ENCODE measurements at places on chromosomes 11 and 22.

- no peak for DNase-seq
These were observed 586.4 kb downstream of the BRD1 start for GRCh38 chr22:49241174-49241851.

GRCh38 chr11:61507962-61508861, at the start of gene LRRC10B:
LRRC10B (plus strand) TSS chr11:61508749; CDS start chr11:61508999, 250 bp downstream.
- no peak for DNase-seq

GRCh38 chr22:43948836-43949406, 6.3 kb upstream of the SAMM50 start:
- no peak for DNase-seq

DNA sequence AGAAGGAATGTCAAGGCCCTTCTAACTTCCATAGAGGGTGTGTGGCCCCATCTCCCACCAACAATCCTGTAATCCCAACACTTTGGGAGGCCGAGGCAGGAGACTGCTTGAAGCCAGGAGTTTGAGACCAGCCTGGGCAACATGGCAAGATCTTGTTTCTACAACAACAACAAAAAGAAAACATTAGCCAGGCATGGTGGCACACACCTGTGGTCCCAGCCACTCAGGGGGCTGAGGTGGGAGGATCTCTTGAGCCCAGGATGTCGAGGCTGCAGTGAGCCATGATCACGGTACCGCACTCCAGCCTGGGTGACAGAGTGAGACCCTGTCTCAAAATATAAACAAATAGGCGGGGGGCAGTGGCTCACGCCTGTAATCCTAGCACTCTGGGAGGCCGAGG, 16.9 kb downstream of the TSPAN32 start:
- no peak for DNase-seq

DNA sequence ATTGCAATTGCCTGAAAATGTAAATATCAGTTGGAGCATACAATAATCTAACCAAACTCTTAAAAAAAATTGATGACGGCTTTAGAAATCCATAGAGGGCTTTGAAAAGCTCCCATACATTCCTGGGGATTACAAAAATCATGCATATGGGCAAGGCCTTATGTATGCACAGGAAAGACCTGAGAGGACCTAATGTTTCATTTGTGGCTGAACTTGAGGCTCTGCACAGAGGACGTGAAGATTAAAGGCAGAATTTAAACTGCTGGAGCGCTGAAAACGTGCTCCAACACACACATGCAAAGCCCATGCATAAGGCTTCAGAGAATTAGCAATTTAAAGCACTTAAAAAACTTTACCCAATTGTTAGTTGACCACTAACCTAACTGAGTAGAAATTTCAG, 3.5 kb downstream of the OR5B12 start:
- DNase-seq: no peak

DNA sequence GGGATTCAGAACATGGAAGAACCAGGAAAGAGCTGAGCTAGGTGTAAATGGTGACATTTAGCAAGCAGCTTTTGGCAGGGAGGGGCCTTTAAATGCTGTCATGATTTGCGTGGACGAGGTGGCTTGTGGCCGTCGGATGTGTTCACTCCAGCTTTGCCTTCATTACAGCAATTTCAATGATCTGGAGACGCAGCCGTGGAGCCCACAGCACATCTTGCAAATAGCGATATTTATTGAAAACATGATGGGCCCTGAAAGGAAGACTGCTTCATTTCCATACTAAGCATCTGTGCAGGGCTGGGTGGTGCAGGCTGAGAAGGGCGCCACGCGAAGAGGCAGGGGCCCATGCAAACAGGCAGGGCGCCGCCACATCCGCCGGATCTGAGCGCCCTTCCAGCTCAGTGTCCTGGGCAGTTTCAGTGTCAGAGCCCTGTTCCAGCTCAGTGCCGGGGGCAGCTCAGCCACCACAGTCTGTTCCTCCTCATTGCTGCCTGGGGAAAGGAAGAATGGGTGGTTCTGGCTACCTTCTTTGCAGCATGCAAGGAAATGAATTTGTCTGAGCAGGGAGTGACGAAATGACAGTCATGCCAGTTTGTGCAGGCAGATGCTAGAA, 111.1 kb upstream of the TTC12 start:
- DNase-seq: no peak

- DNase-seq: peak; percentile 37
These were observed 1.3 kb downstream of the PARVB start for GRCh38 chr22:44025171-44026065.

DNA sequence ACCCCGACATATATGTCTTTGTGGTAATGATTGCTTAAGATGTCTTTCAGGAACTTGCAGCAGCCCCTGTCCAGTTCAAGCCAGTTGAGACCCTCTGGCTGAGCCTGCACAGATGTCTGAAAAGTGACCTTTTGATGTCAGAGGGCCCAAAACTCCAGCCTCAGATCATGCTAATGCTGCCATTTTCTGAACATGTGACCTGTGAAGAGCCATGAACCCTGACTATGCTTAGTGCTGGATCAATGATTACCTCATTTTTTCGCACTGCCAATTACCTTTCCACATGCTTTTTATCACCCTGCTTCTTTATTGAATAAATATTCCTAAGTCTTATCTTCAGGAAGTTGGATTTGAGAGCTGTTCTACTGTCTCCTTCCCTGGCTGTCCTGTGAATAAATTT, 6.9 kb upstream of the CYP2R1 start:
- peak; percentile 18 for DNase-seq

DNA sequence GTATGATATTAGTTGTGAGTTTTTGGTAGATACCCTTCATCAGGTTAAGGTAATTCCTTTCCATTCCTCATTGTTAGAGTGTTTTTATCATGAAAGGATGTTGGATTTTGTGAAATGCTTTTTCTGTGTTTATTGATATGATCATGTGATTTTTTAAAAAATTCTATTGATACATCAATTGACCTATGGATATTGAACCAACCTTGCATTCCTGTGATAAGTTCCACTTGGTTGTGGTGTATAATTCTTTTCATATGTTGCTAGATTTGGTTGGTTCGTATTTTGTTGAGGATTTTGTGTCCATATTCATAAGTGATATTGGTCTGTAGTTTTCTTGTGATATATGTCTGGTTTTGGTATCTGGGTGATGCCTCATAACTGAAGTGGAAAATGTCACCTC, 6.7 kb downstream of the ANKRD13D start:
- no peak for DNase-seq

DNA sequence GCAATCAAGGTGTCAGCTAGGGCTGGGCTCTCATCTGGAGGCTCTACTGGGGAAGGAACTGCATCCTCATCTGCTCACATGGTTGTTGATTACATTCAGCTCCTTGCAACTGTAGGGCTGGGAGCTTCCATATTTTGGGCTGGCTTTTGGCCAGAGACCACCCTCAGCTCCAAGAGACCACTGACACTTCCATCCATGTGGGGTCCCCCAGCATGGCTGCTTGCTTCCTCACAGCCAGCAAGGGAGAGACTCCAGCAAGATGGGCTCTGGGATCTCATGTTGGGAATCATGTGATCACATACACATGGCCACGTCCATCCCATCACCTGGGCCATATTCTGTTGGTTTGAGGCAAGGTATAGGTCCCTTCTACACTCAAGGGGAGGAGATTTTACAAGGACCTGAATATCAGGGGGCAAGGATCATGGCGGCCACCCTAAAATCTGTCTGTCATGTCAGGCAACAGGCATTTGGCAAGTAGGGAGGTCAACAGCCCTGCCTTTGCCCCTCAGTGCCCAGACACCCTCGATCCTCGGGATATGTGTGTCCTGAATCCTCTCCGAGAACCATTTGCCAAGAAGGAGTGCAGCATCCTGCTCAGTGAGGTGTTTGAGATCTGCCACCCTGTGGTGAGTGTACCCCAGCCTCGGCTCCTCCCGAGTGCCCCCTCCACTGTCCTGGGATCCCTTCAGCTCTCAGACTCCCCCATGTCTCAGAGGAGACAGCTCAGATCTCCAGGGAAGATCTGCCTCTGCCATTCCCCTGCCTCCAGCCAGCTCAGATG, 48.7 kb downstream of the OTOG start:
- DNase-seq: no peak

All from mucosa of gallbladder (tissue), 1 donor.